ACHN (cell line): ENCODE measurements at places on chromosomes 7 and 10.

DNA sequence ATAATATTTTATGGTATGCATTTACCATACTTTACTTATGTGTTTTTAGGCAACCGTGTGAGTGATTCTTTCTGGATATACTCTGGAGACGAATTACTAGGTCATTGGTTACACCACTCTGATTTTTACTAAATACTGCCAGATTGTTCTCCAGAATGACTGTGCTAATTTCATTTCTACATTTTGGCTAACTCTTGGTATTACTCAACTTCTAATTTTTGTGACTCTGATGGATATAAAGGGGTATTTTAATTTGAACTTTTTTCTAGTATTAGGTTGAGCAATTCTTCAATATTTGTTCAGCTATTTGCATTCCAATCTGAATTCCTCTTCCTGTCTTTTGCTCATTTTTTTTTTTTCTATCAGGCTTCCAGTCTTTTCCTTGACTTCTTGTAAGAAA, 223.6 kb downstream of the MDFIC start:
- no peak for DNase-seq

DNA sequence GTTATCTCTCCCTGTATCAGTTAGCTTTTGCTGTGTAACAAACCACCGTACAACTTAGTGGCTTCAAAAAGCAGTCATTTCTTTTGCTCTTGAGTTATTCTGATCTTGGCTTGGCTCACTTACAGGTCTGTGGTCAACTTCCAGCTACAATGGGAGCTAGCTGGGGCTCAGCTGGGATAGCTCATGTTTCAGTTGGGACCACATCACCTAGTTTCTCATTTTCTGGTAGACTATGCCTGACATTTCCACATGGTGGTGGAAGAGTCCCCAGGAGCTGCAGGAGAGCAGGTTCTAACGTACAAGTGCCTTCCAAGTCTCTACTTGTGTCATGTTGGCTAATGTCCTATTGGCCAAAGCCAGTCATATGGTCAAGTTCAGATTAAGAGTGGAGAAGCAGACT, 25.8 kb upstream of the PIP4K2A start:
- DNase-seq = no peak

DNA sequence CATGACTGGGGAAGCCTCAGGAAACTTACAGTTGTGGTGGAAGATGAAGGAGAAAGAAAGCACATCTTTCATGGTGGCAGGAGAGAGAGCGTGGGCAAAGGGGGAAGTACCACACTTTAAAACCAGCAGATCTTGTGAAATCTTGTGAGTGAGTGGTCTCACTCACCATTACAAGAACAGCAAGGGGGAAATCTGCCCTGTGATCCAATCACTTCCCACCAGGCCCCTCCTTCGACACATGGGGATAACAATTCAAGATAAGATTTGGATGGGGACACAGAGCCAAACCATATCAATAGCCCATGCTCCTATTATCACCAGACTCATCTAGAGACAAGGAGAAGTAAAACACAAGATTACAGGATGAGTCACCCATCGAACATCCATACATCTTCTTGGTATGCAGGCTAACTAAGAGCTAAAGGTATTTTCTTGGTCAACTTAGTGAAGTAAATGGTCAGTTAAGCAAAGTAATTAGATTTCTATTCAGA, 55.3 kb upstream of the YAE1 start:
- DNase-seq = peak; percentile 30

- DNase-seq = no peak
Measured at GRCh38 chr10:70053841-70054288, 1.2 kb downstream of the MACROH2A2 start.

DNA sequence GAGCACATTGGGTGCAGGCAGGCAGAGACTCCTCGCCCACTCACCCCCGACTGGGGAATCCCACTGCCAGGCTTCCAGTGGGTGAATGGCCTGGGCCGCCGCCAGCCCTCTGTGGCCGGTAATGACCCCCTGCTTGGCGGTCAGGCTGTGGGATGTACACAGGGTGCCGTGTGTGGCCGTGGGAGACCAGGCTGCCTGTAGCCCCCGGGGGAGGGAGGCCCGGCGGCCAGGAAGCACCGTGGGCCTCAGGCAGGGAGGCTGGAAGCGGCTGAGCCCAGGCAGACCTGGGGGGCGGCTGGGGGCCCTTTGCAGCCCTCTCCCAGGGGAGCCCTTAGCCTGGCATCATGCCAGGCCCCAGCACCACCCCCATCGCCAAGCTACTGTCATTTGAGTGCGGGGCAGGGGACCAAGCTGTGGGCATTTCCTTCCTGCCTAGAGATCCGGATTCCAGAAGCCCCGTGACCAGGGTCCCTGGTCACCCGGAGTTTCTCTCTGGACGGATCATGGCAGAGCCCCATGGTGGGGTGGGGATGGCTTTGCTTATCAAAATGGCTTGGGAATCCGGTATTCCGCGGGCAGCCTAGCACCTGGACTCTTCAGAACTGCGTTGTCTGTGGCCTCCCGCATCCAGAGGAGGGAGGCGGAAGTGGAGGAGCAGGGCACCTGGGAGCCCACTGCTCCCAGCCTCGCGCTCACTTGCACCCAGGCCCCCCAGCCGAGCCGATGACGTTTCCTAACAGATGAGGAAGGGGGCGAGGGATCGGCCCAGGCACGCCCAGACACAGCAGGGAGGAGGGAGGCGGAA, 1.1 kb downstream of the TTYH3 start:
- peak; percentile 91 for DNase-seq

GRCh38 chr10:4652111-4653010, 173.6 kb upstream of the AKR1E2 start:
- no peak for DNase-seq

DNA sequence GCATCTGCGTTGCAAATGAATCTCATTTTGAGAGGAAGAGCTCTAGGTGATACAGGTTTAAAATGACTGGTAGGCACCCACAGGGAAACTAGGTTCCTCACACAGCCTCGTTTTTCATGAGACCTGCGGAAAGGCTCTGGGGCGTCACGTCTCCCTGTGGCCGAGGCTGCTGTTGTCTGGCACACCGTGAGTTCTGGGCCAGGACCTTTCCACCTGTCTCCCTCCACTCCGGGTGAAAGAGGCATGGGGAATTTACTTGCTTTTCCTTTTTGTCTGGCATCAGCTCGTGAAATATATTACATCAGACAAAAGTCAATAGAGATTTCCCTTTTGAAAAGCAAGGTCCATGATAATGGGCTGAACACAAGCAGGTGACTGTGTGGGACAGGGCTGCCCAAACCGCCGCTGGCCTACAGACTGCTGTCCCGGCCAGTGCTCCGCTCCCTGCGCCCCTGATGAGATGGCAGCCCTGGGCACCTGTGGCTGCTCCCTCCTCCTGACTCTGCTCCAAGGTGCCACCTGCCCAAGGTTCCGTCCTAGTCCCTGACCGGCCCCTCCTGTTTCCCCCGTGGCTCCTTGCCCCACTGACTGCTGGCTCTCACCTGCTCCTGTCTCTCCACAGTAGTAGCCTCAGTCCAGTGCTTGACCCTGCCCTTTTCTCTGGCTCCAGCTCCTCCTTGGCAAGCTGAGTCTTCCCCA, 109.6 kb downstream of the NKX6-2 start:
- DNase-seq = no peak

DNA sequence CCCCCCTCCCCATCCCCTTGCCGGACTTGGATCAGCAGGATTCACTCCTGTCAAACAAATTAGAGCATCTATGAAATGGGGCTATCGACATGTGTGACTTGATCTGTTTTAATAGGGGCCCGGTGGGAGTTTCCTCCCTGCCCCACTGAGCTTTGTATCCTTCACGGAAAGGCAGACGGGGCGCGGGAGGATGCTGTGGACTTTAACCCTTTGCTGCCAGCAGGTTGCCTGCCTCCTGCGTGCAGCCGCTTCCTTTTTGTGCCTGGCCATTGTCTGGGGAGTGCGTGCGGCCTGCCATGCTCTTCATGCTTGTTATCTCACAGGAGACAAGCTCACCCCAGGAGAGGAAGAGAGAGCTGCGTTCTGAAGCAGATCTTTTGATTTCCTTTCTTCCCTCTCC, 512.8 kb upstream of the GALNT17 start:
- DNase-seq = no peak

DNA sequence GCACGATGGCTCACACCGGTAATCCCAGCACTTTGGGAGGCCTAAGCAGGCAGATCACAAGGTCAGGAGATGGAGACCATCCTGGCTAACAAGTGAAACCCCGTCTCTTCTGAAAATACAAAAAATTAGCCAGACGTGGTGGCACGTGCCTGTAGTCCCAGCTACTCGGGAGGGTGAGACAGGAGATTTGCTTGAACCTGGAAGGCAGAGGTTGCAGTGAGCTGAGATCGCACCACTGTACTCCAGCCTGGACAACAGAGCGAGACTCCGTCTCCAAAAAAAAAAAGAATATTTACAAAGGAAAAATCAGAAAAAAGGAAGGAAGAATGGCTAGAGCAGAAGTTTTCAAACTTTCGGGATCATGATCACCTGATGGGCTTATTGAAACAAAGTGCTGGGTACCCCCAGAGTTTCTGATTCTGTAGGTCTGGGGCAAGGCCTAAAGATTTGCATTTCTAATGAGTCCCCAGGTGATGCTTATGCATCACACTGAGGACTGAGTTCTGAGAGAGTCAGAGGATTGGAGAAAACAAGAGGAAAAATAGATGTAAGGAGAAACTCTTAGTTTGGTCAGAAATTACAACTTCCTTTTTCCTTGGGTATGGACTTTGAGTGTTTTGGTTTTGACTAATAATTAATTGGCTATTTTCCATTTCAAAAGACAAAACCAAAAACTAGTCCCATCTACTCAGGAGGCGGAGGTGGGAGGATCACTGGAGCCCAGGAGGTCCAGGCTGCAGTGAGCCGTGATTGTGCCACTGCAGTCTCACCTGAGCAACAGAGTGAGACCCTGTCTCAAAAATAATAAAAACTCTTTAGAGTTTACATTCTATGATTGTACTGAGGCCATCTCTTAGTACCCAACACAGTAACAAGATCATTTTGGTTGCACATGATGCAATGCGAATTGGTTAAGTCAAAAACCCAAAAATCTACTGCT, 14.4 kb downstream of the MARCHF5 start:
- no peak for DNase-seq

- no peak for DNase-seq
Measured at GRCh38 chr7:32378988-32379387, 111.2 kb downstream of the LSM5 start.

DNA sequence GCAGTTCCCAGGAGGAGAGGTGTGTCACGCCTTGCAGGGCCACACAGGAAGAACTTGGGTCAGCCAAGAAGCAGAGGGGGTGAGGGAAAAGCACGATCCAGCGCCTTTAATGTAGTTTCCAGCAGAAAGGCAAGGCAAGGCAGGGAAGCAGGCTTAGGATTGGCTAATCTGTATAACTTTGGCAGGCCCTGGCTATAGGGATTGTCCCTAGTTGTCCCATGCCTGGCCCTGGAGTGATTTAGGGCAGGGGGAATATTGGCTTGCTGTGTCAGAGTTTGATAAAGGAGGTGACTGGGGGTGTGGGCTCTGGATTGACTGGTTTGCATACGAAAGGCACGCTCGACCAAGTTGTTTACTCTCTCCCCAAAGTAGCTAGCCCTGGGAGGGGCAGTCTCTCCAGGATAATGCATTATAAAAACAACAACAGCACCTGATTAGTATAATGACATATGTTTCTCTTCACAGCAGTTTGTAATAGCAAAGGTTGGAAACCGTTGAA, 44.5 kb downstream of the RBM28 start:
- DNase-seq = no peak

DNA sequence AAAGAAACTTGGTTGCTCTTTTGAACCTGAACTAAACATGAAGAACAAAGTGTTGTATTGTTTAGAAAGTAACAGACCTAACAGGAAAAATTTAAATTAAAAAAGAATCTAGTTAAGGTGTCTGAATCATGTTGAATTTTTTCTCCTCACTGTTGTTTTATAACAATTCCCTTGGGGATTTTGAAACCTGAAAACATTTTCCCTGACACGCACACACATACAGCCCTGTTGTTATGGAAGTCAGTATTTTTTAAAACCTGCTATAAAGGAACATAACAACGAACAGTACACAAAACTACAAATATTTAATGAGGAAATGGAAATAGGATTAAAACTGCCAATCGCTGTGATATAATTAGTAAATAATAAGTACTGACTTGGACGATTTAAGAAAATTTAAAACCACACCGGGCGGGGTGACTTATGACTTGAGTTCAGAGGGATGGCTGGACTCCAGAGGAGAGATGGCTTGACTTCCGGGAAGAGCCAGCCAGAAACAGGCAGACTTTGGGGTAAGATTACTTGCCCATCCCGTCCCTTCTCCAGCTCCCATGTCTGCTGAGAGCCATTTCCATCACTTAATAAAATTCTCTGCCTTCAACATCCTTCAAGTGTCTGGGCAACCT, 16.2 kb upstream of the SPOCK2 start:
- DNase-seq = no peak

DNA sequence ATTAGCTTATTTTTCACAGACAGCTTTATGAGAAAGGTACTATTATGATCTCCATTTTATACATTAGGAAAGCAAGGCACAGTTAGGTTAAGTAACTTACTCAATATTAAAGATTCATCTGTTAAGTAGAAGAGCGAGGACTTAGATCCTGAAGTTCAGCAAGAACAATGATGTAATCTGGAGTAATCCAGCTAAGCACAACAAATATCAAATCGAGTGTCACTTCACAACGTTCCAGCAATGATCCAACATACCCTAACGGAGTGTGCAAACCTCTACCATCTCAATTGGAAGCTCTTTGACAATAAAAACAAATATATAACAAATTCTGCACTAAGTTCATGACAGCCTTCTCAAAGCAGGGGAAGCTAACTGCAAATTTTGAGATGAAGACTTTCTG, 121.3 kb downstream of the CALCR start:
- DNase-seq = no peak

DNA sequence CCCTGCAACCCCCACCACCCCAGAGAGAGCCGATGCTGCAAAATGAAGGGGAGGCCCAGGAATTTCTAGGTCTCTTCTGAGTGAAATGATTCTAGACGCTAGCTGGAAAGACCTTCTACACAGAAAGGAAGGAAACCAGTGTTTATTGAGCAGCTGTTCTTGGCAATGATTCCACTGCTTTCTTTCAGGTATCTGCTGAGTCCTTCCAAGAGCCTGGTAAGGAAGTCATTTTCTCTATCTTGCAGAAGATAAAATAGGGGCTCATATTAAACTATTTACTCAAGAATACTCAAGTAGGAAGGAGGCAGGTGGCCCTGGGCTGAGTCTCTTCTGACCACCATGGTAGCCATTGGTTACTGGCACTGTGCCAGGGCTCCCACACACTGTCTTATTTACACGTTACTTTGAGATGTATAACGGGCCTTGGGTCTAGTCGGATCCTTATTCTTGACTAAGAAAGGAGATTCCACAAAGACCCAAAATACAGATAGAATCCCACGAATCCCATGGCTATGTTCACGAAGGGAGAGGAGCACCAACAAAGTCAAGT, 112.1 kb downstream of the GALNT11 start:
- DNase-seq = no peak

- peak; percentile 90 for DNase-seq
Measured at GRCh38 chr7:133770863-133771492, 356.2 kb upstream of the LRGUK start.

GRCh38 chr7:68730194-68730593, 868.1 kb upstream of the AUTS2 start:
- DNase-seq = no peak
